ENCODE measurements at places on chromosomes 16 and 17.

DNA sequence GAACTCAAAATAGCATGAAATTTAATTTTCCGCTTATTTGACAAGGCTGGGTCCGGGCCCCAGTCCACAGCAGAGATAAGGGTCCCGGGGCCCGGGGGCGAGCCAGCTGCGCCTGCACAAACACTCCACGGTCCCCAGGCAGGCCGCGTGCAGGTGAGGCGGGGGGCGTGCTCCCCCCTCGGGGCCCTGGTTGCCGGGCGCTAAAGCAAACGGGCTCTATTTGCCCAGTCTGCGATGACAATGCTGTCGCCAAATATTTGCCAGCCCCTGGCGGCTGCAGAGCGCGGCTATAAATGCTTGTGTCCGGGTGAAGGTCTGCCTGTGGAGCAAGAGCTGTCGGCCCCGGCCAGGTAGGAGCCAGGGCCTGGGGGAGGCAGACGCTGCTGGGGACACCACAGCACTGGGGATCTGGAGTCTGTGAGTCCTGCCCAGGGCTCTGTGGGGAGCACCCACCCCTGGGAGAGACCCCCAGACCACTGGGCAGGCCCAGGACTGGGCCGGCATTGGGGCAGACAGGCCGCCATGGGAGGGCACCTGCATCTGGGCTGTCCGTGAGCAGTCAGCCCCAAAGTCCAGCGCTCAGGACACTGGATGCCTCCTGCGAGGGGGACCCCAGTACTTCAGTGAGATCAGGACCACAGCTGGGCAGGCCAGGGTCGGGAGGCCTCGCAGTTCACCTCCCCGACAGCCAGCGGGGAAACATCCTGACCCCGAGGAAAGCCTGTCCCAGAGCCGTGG lies at the start of gene PERCC1:
TSS of gene PERCC1 (plus strand) at position 320 of the 738 bp plus-strand sequence. CDS start 1,516 bp downstream, outside the sequence.
- no peak for DNase-seq

- no peak for DNase-seq
Measured at GRCh38 chr16:79658301-79659033, 57.9 kb upstream of the MAF start.

DNA sequence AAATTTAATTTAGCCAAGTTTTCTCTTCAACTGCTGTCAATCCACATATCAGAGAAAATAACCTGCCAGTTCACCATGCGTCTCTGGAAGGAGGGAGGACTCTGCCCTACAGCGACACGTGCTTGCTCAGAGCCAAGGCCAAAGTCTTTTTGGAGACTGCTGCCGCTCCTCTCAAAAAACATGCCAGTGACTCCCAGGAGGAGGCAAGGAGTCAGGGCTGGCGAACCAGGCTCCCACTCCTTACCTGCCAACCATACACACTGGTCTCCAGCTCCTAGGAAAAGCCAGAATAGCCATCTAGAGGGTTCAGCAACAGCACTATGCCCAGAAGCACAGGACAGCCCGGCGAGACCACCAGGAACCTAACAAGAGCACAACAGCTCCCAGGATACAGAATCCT lies 73.0 kb downstream of the ANKRD11 start:
- no peak for DNase-seq

DNA sequence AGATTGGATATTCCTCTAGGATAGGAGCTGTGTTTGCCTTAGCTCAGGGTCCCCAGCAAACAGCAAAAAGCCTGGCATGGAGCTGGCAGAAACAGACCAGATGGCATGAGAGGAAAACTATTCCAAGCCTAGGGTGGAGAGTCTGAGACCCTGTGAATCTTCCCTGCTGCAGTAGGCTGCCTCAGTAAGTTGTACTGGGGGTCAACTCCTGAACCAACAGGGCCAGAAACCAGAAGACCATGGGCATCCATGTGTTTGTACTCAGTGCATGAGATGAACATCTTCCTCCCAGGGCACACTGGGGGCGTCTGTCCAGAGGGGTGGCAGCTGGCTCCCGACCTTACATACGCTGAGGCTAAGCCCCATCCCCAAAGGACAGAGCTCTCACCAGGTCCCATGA lies 214.4 kb downstream of the C16orf78 start:
- no peak for DNase-seq

DNA sequence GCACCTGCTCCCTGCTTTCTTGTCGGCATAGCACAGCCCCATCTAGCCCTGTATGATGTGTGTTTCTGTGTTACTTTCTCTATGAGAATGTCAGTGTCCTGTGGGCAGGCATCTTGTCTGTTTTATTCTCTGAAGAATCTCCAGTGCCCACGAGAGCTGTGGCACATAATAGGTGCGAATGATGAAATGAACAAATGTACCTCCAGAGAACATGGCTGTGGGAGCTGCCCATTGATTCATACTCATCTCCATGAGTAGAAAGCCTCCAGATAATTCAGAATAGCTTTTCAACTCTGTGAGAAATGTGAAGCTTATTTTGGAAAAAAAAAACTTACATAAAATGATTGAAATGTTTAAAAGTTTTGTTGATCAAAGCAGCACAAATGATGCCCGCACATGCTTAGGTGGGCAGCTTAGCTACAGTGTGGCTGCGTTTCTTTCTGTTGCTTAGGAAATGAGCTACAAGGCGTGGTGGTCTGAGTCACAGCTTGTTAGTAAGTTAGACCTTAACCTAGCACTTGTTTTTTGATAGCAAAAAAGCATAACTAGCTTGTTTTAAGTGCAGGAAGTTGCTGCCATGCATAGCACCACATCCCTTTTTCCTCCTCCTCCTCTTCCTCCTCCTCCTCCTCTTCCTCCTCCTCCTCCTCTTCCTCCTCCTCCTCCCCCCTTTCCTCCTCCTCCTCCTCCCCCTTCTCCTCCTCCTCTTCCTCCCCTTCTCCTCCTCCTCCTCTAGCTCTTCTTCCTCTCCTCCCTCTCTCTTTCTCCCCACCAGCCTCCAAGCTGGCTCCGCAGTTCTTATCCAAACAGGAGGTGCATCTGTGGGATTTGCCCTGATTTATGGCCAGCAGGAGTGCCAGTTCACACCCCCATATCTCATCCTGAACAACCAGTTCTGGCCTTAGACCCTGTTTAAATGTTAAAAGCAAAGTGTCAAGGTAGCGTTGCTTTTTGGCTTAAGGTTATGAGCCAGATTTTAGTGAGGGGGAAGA lies 221.5 kb downstream of the IRF8 start:
- DNase-seq: no peak

GRCh38 chr17:71496552-71496951 lies 624.3 kb upstream of the SOX9 start:
- DNase-seq: no peak

- DNase-seq: no peak
Measured at GRCh38 chr16:87420026-87421002, 28.2 kb downstream of the MAP1LC3B start.

DNA sequence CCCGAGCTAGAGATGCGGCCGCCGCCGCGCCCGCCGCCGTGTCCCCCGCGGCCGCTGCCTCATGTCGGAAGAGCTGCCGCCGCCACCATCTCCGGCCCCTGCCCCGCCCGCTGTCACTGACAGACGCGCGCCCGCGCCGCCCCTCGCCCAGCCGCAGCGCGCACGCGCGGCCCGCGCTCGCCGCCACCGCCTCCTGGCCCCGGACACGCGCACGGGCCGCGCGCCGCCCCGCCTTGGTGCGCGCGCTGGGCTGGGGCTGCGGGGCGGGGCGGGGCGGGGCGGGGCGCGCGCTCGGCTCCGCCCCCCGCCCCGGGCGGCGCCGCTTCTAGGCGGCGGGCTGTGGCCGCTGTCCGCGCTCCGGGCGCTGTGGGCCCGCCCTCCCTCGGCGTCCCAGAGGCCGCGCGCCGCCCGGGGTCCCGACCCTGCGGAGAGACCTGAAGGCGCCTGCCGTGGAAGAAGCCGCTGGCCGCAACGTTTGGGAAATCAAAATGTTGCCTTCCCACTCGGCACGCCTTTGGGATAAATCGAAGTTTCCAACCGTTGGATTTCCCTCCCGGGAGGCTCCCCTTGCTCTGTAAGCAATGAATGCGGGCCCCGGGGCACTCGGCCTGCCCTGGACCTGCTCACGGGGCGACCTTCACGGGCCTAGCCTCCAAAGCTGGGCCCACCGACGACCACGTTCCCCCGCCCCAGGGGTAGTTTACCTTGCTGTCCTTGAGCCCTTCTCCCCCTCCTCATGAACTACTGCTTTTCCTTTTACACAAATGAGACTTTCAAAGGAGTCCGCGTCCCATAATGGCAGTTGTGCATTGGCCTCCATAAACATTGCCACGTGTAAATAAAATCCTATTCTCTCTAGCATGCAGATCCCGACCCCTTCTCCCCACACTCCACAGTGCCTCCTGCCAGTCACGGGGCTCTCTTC lies at the start of gene ADCY9:
TSS of gene ADCY9 (minus strand) at position 118 of the 925 bp plus-strand sequence. CDS start 1,000 bp downstream, outside the sequence.
- peak; percentile 41 for DNase-seq

DNA sequence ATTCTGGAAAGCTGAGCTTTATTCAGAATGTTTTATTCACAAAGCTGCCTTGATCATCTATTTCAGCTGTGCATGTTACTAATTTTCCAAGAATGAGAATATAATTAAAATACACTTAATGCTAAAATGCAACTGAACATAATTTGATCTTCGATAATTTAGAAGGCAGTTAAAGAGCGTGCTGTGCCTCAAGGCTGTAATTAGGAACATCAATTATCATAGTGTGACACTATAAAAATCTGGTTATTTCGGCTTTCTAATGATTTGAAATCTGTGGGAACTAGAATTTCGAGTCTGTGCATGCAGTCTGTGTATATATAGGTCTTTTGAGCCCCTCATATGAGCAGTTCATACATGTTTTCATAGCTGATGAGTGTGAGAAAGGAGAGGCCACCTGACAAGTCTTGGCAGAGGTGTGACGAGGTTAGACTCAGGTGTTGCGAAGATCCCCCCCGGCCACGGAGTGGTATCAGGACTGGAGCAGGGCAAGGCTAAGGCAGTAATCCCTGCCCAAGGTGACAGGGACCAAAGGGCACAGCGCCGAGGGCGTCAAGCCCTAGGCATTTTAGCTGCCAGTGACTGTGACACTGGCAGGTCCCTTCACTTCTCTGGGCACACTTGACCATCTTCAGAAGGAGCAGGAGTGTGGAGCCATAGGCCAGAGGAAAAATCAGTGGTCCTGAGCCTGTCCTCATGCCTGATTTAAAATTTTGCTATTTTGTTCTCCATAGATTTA lies 328.5 kb downstream of the SNX29 start:
- no peak for DNase-seq

DNA sequence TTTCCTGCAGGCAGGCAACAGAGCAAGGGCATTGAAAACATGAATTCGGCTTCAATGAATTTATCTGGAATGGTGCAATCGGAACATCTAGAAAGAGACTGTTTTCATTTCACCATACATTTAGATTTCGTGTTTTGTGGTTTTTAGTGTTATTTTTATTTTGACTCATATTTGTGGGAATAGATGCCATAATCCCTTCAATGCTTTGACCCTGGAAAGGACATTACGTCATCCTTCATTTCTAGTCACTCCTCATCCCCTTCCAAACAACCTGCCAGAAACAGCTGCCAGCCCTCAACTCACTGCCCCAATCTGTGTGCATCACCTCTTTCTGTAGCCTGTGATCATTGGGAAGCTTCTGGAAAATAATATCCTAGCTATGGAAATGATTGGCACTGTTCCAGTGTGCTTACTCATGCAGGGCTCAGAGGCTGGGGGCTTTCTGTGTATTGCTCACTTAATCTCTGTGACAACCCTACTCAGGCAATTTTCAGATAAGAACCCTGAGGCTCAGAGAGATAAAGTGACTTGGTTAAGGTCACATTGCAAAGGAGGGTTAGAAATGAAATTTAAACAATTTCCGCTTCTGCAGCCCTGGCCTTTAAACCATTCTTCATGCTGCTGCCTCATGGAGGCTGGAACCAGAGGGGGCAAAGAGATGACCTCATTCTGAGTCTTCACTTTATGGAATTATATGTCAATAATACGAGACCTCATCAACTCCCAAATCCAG lies 9.5 kb upstream of the KSR1 start:
- DNase-seq: no peak

DNA sequence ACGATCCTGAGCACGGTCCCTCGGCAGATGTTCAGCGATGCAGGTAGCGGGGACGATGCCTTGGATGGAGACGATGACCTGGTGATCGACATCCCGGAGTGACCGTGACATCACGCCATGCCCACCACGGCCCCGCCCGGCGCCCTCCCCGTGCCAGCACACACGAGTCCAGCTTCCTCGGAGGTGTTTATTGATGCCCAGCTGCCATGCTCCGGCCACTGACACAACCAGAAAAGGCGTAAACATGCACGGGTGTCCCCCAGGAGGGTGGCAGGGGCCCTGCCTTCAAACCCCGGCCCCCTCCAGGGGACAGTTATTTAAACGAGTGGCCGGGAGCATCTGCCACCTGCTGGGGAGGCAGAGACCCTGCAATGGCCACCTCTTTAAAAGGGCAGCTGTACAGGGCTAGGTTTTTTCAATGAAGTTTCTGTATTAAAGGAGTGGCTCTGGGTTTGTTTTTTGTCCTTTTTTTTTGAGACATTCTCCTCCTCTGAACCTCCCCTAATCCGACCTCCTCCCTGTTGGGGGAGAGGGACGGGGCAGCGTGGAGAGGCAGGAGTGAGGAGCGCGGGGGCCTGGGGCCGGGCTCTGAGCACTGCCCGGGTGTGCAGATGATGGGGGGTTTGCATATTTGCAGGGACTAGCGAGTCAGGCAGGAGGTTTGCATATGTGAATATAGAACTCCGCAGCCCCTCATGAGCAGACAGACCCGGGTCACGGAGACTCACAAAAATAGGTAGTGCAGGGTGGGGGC lies 5.3 kb downstream of the DOC2A start:
- peak; percentile 37 for DNase-seq

DNA sequence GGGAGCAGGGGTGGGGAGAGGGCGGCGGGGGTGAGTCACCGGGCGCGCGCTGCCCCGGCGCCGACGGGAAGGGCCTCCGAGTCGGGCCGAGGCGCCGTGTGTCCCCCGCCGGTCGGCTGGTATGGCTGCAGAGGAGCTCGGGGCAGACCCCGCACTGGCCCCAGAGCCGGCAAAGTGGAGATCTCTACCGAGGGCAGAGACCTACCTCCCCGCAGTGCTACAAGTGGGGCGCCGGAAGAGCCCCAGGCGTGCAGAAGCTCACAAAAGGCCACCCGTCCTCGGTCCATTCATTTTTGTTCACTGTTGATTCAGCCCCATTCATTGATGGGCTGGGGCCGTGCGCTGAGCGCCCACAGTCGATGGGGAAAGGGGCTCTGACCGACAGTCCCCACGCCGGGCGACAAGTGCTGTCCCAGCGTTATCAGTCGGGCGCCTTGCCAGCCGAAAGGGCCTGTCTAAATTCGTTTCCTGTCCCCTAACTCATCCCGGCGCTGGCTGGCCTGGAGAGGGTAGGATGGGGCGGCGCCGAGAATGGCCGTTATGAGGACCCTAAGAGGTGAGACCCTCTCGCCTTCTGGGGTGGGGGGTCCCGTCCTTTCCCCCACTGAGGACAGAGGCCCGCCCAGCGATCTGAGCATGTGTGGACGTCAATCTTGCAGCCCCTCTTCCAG lies 709 bp upstream of the ENO3 start:
- DNase-seq: peak; percentile 20

- no peak for DNase-seq
Measured at GRCh38 chr16:81739503-81739902, 39.6 kb upstream of the PLCG2 start.

DNA sequence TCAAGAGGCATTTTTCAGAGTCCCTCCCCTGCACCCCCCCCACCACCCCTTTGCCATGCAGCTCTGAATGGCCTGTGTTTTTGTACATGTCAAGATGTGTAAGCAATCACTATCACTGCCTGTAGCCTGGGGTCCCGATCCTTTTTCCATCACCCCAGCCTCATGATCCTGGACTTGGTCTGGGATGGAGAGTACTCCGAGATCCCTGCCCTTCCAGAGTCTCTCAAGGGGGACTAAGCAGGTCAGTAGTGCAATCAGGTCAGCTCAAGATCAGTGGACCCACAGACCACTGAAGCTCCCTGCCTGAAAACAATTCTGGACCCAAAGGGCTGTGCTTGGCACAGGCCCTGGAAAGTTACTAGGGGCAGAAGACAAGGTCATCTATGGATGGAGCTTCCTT lies 7.5 kb upstream of the GJD3 start:
- no peak for DNase-seq

All from T-cell (primary cell).